ENCODE measurements at places on chromosomes 2 and 18. TPM values are rescaled to one million over a fixed set of nuclear protein-coding genes. Genes with fewer than 3 reads are reported as not detected.

SERPINB12 gene
- 0.68 TPM for total RNA-seq

CD226 gene
- total RNA-seq = 0.16 TPM

DSC2 gene
- total RNA-seq = not detected

LANCL1 gene
- total RNA-seq = 40.8 TPM

MYO3B gene
- not detected for total RNA-seq

MAPRE3 gene
- 68.3 TPM for total RNA-seq

FAM237A gene
- total RNA-seq = not detected

MROH2A gene
- not detected for total RNA-seq

KRTCAP3 gene
- total RNA-seq = not detected

ATP9B gene
- total RNA-seq = 18.7 TPM

TEX44 gene
- total RNA-seq = not detected

NLRC4 gene
- not detected for total RNA-seq

GYPC gene
- total RNA-seq = 13.7 TPM

ARL5A gene
- total RNA-seq = 49.6 TPM

TRABD2A gene
- 0.73 TPM for total RNA-seq

FOXD4L1 gene
- 0.43 TPM for total RNA-seq

GAREM1 gene
- 7.7 TPM for total RNA-seq

AQP12B gene
- total RNA-seq = not detected

LYPD6 gene
- total RNA-seq = 2.4 TPM

GTF2A1L gene
- 0.57 TPM for total RNA-seq

PDE6D gene
- total RNA-seq = 27.4 TPM

POMC gene
- total RNA-seq = not detected

UGT1A10 gene
- not detected for total RNA-seq

BIRC6 gene
- total RNA-seq = 71.6 TPM

EXOC6B gene
- total RNA-seq = 17.7 TPM

CCBE1 gene
- 8.6 TPM for total RNA-seq

Measured in myocyte (in vitro differentiated cells).